Prostate gland (tissue), 2 donors: ENCODE measurements at places on chromosomes 12 and 14.

- DNase-seq: no peak
These were observed 84.6 kb downstream of the GALNT9 start for GRCh38 chr12:132244724-132245295.

- DNase-seq: peak; percentile 83
These were observed 43.0 kb downstream of the LRIG3 start for GRCh38 chr12:58877243-58877743.

DNA sequence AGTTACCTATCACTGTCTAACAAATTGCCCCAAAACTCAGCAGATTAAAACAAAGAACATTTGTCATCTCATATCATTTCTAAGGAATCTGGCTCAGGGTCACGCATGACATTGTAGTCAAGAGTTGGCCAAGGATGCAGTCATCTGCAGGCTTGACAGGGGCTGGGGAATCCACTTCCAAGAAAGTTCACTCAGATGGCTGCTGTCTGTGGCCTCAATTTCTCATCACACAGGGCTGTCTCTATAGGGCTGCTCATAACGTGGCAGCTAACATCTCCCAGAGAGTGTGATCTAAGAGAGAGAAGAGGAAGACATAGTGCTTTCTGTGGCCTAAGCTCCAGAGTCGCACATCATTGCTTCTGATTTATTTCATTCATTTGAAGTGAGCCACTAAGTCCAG is 17.0 kb upstream of the IL22 start:
- no peak for DNase-seq

DNA sequence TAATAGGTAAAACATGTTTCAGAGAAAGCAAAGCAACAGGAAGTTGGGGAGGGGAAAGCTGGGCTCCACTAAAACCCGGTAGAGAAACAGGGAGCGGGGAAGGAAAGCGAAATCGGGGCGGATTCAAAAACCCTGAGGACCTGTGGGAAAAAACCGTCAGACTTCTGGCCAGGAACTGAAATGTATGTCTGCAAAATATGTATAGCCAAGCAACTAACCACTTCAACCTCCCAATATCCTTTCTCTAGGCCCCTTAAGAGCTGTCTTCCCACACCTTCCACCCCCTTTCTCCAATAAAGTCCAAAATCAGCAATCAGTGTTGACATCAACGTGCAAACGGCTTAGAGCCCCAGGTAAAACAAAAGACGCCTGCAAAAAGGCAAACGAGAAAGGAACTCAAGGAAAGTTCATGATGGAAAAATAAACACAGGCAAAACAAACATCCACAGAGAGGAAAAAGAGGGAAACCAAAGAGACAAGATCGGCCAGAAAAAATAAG is 32.8 kb downstream of the SIX1 start:
- peak; percentile 46 for DNase-seq

GRCh38 chr14:99891900-99892299 is 98.7 kb downstream of the EML1 start:
- no peak for DNase-seq

DNA sequence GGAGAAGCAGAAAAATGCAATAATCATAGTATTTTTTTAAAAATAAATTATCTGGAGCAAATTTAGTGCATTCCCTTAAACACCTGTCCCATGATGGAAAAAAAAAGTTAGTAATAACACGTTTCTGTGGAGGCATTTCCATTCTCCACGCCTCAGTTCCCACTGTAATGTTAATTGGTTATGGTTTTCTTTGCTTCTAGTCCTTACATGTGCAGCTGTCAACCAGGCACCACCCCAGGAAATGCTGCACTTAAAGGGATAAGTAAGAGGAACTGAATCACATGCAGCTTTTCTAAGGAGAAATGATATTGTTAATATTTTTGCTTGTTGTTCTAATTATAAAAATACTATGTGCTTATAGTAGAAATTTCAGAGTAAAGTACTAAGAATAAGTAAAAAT is 240.3 kb downstream of the ZFP36L1 start:
- DNase-seq: no peak

GRCh38 chr12:9843407-9843806 is 16.1 kb downstream of the KLRF1 start:
- DNase-seq: no peak

- DNase-seq: no peak
These were observed 73.8 kb upstream of the RIN3 start for GRCh38 chr14:92439537-92440344.

DNA sequence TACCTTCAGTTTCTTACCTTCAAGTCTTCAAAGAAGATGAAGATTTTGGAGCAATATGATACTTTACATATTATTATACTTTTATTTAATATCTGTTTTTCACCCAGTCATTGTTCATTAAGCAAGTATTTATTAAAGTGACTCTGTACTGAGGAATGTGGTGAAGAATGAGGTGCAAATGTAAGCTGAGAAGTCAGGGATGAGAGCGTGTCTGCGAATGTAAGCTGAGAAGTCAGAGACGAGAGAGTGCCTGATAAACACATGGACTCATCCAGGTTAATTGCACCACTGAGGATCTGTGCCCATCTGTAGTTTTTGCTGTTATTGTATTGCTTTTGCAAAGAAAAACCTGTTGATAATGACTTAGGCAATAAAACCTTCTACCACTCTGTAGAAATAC is 211.9 kb upstream of the FAR2 start:
- DNase-seq: no peak

DNA sequence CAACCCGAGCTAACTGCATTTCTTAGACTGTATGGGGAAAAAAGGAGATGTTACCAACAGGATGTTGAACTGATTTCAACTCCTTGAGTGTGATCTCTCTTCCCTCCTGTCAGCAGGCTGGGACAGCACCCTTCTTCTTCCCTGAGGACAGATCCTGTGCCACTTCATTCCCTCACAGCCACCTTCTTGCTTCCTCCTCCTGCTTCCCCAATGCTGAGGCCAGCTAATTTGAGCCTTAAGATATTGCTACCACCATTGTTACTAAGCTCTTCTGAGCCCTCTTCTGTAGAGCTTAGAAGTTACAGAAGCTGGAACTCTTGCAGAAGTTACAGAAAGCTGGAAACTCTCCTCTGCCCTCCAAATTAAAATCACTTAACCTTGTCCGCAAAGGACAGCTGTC is 88.8 kb downstream of the SPTSSA start:
- DNase-seq: no peak

GRCh38 chr12:130815028-130815741 is 23.9 kb downstream of the STX2 start:
- no peak for DNase-seq

DNA sequence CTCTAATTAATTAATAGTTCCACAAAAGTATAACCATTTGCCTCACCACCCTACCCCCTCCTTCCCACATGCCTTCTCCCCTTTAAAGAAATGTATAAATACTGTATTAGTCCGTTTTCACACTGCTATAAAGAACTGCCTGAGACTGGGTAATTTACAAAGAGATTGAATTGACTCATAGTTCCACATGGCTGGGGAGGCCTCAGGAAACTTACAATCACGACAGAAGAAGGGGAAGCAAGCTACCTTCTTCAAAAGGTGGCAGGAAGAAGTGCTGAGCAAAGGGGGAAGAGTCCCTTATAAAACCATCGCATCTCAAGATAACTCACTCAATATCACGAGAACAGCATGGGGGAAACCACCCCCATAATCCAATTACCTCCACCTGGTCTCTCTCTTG is 8.2 kb upstream of the RESF1 start:
- DNase-seq: no peak

- DNase-seq: no peak
These were observed 3.4 kb upstream of the LRP6 start for GRCh38 chr12:12270226-12270625.

DNA sequence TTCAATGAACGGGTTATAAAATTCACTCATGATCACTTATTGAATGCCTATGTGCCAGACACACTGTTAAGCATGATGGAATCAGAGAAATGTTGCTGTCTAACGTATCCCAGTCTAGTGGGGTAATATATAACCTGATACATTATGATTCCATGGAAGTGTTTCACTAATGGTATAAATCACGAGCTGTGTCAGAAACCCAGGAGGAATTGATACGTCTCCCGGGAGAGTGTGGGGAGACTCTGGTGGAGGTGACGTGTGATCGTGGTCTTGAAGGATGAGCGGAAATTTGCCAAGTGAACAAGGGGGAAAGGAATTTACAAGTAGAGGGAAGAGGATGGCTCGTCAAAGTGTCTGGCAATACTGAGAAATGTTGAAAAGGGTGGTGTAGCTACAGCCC is 26.5 kb downstream of the MANSC1 start:
- no peak for DNase-seq

DNA sequence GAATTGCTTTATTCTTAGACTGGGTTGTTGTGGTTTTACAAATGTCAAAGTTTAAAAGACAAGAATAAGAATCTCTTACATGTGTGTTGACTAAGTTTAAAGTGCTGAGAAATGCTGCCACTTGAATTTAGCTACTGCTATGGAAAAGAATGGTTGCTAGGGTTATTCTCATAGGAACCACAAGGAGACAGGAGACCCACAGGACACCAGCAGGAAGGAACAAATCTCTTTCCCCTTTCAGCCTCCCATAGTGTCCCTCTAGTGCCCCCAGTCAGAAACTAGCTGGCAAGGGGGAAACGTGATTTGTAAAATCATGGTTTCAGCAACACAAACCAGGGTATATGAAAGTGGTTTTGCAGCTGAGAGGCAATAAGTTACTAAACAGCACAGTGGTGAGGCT is 102.7 kb downstream of the ST8SIA1 start:
- DNase-seq: no peak

GRCh38 chr14:49206828-49207227 is 379.4 kb downstream of the RPS29 start:
- no peak for DNase-seq

- no peak for DNase-seq
These were observed 2.1 kb upstream of the NIN start for GRCh38 chr14:50832935-50833630.

- no peak for DNase-seq
These were observed 32.0 kb downstream of the RFLNA start for GRCh38 chr12:124326871-124327270.

- no peak for DNase-seq
These were observed 40.1 kb upstream of the DDHD1 start for GRCh38 chr14:53193193-53193592.

- no peak for DNase-seq
These were observed 23.4 kb downstream of the KIF26A start for GRCh38 chr14:104161602-104162367.

DNA sequence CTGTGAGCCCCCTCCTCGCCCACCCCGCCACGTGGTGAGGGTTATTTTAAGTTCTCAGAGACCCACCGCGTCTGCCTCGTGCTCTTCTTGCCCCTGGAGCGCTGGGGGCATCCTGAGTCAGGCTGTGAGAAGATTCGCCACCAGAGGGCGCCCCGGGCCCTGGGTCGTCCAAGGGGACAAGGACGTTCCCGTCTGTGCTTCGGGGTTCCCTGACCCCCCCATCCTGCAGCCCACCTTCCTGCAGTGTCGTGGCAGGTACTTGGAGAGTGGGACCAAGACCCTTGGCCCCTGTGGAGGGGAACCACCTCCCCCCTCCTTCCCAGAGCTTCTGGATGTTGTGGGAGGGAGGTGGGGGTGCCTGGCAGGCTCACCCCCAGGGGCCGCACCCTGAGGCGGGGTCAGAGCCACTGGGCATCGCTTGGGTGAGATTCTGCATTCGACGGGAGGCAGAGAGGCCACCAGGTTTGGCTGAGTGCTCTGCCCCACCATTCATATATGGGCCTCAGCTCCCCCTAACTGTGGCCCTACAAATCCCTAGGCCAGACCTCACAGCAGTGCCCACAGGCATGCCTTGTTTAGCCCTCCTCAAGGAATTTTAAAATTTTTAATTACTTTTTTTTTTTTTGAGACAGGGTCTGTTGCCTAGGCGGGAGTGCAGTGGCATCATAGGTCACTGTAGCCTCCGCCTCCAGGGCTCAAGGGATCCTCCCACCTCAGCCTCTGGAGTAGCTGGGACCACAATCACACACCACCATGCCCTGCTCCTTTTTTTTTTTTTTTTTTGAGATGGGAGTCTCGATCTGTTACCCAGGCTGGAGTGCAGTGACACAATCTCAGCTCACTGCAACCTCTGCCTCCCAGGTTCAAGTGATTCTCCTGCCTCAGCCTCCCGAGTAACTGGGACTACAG is 17.0 kb downstream of the RHOF start:
- DNase-seq: peak; percentile 59

DNA sequence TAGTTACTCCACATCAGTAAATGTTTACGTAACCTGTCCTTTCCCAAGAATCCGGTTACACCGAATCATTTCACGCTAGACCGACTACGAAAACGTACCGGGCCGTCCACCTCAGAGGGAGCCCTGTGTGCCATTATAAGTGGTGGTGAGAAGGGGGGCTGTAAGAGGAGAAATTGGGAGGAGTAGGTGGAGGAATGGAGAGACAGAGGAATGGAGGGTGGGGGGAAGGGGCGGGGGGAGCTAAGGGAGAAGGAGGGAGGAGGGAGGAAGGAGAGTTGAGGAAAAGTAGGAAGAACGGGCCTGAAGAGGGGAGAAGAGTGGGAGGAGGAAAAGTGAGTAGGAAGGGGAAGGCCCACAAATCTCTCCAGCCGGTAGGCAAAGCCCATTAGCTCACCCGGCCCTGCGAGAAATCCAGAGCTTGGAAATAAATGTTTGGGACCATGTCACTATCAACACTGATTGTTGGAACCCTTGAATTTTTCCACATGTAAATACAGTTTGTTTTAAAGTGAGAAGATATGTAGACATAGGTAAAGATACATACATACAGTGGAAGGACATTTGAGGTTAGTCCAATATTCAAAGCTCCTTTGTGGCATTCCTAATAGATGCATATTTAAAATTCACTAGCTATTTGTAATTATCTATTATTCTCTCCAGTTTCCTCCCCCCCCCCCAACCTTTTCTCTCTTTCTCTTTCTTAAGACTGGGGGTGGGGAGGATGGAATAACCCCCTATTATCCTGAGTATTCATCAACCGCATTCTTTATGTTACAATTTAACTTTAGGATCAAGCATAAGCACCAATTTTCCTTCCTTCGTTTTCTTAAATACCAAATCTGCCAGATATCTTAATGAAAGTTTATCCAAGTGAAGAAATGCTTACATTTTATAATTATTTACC is 2.1 kb upstream of the FOXG1 start:
- DNase-seq: no peak

DNA sequence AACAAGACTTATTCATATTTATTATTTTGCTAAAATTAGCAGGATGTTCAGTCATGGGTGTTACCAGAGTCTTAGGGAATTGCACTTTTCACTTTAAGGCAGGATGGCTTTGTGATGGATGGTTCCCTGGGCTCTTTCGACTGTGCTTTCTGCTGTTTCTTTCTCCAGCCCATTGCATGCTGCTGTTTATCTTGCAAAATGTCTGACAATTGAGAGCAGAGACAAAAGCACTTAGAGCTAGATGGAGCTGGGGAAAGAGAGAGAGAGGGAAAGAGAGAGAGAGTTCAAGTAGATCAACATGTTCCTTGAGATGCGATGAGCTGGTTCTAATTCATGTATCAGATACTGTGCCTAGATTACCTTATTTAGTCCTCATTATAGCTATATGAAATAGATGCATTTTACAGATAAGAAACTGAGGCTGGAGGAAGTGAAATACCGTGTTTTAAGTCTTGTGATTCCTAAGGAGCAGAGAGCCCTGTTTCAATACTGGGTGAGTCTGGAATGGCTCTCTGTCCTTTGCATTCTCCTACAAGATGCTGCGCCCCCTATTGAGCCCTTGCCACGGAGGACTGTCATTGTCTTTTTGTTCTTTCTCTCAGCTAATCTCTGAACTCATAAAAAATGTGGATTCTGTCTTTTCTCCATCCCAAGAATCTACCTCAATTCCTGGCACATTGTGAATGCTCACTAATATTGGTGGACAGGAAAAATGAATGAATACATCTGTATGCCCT is 227.9 kb downstream of the ALG10B start:
- DNase-seq: no peak

GRCh38 chr14:38302966-38303365 is 47.1 kb upstream of the CLEC14A start:
- DNase-seq: no peak

GRCh38 chr12:124395986-124396385 is 101.1 kb downstream of the RFLNA start:
- DNase-seq: no peak
